Left lung (tissue), 14 donors: ENCODE measurements at places on chromosomes 2 and 18. TPM values are rescaled to one million over a fixed set of nuclear protein-coding genes. Genes with fewer than 3 reads are reported as not detected.

DNA sequence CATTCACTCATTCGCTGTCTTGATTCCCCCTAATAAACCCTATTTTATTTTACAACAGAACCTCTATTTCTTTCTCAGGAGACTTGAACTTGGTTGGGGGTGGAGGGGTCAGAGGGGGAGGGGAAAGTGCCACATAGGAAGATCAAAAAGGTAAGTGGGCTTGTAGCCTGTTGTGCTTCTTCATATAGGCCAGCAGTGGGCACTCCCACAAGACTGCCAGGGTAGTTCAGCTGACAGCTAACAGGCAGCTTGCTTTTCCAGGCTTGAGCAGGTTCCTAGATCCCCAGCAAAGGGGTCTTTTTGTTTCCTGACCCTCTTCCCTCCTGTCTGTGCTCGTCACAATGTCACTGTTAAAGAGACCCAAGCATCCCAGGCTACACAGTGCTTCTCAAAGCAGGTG lies 829 bp upstream of the KIAA2012 start:
- DNase-seq, result no peak

GRCh38 chr2:202423139-202423538 lies 47.0 kb downstream of the BMPR2 start:
- DNase-seq, result no peak

DNA sequence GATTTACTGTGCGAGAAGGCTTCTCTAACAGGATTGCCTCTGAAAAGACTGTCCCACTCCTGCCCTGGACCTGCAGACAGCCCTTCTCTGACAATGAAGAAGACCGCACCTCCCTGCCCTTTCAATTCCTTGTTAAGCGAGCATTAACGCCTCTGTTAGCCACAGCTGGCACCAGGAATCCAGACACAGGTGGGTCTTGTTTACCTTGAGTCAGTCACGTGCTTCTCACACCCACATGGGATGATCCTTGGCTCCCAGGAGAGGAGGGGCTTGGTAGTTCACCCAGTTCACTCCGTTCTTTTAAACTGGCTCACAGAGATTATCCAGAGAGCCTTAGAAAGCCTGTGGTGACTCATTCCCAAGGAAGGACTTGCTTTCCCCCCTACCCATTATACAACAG lies 410.5 kb upstream of the MEIS1 start:
- no peak for DNase-seq

- no peak for DNase-seq
Measured at GRCh38 chr18:38307914-38308313, 742.3 kb upstream of the CELF4 start.

DNA sequence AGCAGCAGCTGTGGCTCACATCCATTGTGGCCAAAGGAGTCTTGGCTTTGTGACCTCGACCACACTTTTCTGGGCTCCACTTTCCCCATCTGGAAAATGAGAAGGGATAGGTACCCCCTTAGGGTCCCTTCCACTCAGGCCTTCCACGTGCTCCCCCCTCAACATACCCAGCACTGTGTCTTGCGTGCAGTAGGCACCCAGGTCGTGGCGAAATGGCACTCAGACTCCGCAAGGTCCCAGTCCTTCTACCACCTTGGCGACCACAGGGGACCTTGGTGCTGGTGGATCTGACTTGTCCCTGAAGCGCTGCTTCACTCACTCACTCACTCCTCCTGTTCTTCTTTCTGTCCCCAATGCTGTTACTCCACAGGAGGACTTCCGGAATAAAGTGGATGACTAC lies 19.9 kb upstream of the SCLY start:
- no peak for DNase-seq

DNA sequence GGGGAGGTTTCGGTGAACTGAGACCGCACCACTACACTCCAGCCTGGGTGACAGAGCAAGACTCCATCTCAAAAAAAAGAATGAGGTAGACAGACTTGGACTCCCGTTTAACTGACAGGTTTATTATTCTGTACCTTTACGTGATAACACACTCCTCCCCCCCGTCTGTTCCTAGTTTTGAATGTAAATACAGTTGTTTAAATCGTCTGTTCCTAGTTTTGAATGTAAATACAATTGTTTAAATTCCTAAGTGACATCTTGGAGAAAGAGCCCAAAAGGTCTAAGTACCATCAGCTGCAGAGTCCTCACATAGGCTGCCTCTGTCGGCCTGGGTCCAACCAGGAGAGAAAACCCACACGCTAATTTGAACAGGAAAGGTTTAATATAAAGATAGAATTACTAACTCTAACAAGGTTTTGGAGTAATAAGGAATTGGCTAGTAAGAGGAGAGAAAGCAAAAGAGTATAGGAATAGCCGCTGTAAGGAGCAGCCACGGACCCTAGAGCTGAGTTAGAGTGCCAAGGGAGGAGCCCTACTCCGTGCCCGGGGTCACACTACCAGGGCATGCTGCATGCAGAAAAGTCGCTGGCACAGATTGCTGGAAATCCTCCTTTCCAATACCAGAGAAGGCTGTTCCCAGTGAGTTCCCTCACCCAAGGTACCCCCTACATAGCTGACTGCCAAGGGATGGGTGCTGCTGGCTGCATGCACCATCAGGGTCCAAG lies 83.5 kb upstream of the RANBP2 start:
- no peak for DNase-seq

DNA sequence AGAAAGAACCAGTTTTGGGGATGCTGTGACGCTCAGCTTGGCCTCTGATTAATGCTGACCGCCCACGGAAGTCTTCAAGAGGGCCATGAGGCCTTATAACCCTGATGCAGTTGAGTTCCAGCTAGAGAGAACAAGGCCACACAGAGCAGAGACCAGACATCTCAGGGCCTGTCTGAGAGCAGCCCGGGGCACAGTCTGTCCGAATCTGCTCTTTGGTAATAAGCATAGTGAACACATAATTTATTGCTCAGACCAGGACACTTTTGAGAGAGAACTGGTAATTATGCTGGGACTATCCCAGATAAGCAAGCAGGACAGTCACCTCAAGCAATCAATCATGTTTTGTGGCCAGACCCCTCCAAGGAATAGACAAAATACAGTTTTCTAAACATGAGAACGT lies 68.5 kb downstream of the STPG4 start:
- DNase-seq, result no peak

- DNase-seq, result peak; percentile 42
Measured at GRCh38 chr18:7567474-7568425, 634 bp downstream of the PTPRM start.

GRCh38 chr2:174607584-174607983 lies 10.0 kb upstream of the WIPF1 start:
- DNase-seq, result no peak

GRCh38 chr2:134287323-134287722 lies 33.5 kb downstream of the MGAT5 start:
- DNase-seq, result no peak

DNA sequence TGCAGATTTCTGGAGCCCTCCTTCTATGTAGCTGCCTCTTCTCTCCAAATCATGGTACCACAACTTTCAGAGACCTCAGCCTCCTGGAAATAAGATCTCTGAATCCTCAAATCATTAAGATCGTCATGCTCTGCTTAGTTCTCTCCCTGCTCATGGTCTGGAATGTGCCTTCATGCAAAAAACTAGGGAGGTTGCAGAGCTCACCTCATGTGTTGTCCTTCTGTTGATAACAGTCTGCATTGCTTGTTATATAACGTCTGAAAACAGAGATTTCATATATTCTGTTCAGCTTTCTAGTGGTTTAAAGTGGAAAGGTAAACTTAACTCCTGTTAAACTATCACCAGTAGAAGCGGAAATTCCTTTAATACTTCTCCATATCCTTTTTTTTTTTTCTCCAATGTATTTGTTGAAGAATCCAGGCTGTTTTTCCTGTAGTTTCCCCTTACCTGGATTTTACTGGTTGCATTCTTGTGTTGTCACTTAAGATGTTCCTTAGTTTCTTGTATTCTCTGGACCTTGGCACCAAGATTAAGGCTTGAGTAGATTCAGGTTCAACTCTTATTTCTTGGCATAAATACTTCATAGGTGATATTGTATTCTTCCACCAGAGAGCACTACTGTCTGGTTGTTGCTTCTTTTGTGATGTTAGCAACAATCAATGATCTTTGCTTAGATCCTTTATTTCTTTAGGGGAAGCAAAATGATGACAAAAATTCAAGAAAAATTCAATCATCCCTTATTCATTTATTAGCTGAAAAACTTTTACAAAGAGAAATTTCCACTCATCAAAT lies 211.3 kb downstream of the LOXHD1 start:
- DNase-seq, result no peak

DNA sequence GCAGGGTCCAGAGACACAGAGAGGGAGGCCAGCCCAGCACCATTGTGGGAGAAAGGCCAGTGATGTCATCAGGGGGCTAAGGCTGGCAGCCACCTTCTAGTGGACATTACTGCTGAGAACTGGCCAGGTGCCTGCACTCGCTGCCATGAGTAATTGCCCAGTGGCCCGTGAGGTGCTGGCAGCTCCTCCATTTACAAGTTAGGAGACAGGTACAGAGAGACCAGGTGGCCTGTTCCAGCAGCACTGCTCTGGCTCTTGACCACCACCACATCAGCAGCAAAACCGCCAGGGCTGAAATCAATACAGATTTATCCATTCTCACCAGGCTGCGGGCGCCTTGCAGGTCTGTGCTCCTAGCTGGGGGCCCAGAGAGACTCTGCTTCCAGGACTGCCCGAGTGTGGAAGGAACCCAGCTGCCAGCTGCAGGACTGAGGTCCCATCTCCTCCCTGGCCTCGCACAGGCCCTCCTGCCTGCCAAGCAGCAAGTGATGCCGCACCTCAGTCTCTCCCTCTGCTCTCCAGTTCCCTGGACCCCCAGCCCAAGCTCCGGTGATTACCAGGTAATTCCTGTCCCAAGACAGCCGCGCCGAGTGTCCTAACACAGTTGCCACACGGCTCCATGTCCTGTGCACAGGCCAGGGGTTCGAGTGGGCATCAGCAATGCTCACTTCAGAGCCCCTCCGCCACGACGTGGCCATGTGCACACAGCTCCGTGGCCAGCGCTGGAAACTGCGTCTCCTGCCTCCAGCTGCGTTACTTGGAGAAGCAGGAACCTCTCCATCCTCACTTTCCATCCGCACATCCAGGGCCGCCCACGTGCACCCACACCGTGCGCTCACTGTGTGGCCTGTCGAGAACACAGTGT lies 101.0 kb upstream of the CTDP1 start:
- DNase-seq, result peak; percentile 30

GRCh38 chr2:49933711-49934110 lies 779.4 kb upstream of the FSHR start:
- no peak for DNase-seq

Gene CACNB4
- 6.8 TPM for total RNA-seq

Gene CLEC4F
- total RNA-seq, result 0.31 TPM

Gene RAD51AP2
- total RNA-seq, result 0.12 TPM
